ENCODE measurements at places on chromosomes 2 and 18. TPM values are rescaled to one million over a fixed set of nuclear protein-coding genes. Genes with fewer than 3 reads are reported as not detected.

ZAP70 gene
- total RNA-seq, result not detected

ARHGEF33 gene
- total RNA-seq, result 0.22 TPM

PID1 gene
- total RNA-seq, result 35.0 TPM

B3GNT7 gene
- total RNA-seq, result 0.14 TPM

NAT8 gene
- total RNA-seq, result not detected

TWSG1 gene
- total RNA-seq, result 155 TPM

CHRNA1 gene
- total RNA-seq, result 0.66 TPM

SNRPD1 gene
- 12.3 TPM for total RNA-seq

NEB gene
- total RNA-seq, result 0.29 TPM

SRD5A2 gene
- not detected for total RNA-seq

LTBP1 gene
- 265 TPM for total RNA-seq

SH3RF3 gene
- 11.6 TPM for total RNA-seq

EPHA4 gene
- total RNA-seq, result 17.5 TPM

RGPD4 gene
- not detected for total RNA-seq

IGFBP5 gene
- 541 TPM for total RNA-seq

RESP18 gene
- total RNA-seq, result not detected

ACADL gene
- under 0.01 TPM for total RNA-seq

LIMS2 gene
- 9.6 TPM for total RNA-seq

FAM237A gene
- not detected for total RNA-seq

ZRANB3 gene
- 4.6 TPM for total RNA-seq

PARD3B gene
- 26.0 TPM for total RNA-seq

STPG4 gene
- total RNA-seq, result 1.6 TPM

UNC80 gene
- total RNA-seq, result not detected

SLC9A2 gene
- not detected for total RNA-seq

ZDBF2 gene
- total RNA-seq, result 36.1 TPM

SLC14A1 gene
- 18.2 TPM for total RNA-seq

SLC30A3 gene
- total RNA-seq, result not detected

CCDC195 gene
- total RNA-seq, result not detected

PTPRM gene
- total RNA-seq, result 65.9 TPM

SERPINB5 gene
- total RNA-seq, result 0.14 TPM

ACVR1C gene
- total RNA-seq, result not detected

NABP1 gene
- 39.2 TPM for total RNA-seq

GKN2 gene
- total RNA-seq, result 0.22 TPM

D2HGDH gene
- 22.8 TPM for total RNA-seq

ANKRD30B gene
- total RNA-seq, result 0.88 TPM

TTR gene
- total RNA-seq, result not detected

CXCR2 gene
- total RNA-seq, result not detected

PAX3 gene
- total RNA-seq, result not detected

NEU4 gene
- total RNA-seq, result not detected

PRKCE gene
- total RNA-seq, result 21.9 TPM

TSPYL6 gene
- not detected for total RNA-seq
